ENCODE measurements at places on chromosomes 7 and 10.
A peak's percentile ranks its signal among the peaks of the same experiment; 100 is the strongest.

GRCh38 chr10:73922007-73922863 is 11.3 kb downstream of the PLAU start:
- DNase-seq: no peak

GRCh38 chr10:31000867-31001266 is 30.8 kb downstream of the ZNF438 start:
- no peak for DNase-seq

DNA sequence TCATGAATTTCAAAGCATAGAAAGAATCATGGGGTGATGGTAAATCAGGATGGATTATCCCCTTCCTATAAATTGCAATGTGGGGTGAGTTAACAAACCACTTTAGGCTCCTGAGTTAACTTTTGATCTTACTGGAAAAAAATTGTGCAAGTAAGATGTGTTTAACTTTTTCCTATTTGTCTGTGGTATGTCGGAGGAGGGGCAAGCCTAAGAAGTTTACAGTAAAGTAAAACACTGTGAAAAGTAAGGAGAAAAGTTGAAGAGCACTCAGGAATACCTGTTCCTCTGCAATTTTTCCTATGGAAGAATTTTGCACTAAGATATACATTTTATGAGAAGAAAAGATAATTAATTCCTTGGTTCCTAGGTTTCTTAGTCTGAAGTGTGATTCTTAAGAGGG is 44.4 kb downstream of the IFIT5 start:
- DNase-seq: no peak

GRCh38 chr10:97456034-97456685 is 10.2 kb downstream of the ZDHHC16 start:
- no peak for DNase-seq

DNA sequence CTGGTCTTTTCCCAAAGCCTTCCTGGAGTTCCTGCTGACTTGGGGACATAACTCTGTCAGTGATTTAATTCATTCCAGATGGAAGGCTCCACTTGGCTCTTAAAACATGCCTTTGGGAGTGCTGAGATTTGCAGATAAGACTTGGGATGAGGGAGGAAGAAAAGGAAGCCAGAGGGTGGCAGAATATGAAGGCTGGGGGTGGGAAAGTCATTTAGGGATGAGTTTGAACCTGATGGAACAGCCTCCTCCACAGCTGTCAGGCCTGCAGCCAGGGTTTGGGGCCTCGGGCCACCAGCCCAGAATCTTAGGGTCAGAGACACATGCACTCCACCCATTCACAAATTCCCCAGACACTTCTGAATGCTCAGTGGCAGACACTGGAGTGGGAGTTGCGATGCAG is 28.4 kb upstream of the EIF5AL1 start:
- no peak for DNase-seq

GRCh38 chr10:30743586-30743985 is 114.0 kb upstream of the LYZL2 start:
- no peak for DNase-seq

DNA sequence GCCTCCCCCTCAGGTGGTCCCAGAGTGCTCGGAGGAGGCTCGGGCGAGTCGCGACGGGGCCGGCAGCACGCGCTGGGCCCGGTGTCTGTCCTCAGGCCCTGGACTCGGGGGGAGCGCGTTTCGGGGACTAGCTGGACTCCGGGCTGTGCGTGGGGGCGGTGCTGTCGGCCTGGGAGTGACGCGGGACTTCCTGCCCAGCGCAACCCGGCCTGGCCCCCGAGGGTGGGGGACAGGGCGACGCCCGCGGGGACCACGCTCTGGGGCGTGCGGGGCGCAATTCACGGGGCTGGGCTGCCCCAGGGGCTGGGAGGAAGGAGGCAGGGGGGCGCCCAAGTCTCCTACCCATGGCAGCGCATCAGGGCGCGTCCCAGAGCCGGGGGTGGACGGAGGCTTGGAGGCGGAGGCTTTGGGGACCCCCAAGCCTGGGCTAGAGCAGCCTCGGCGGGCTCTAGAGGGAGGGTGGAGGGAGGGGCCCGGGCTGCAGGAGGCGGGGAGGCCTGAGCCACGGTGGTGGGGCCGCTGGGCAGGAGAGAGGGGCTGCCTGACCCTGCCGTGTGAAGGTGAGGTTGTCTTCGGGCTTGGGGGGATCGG is 2.3 kb upstream of the VENTX start:
- DNase-seq: no peak

- no peak for DNase-seq
Observed at GRCh38 chr7:50656141-50656895, 91.1 kb upstream of the DDC start.

GRCh38 chr10:6228647-6229046 is 25.9 kb downstream of the PFKFB3 start:
- DNase-seq: no peak

DNA sequence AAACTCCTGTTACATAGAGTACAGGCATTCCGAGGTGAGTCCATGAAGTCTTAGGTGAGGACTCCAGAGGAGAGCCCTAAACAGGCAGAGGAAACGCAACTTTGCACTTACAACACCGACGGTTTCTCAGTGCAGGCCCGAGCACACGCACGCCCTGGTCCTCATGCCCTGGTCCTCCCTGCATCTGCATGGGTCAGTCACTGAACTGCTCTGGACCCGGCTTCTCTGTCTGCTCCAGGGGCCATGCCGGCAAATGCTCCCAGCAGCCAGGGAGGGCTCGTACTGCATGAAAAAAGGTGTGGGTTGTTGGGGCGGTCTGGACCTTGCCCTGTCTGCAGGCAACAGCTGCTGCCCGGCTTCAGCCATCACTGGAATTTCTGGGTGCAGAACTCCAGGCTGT is 317.3 kb upstream of the SHH start:
- DNase-seq: no peak

- DNase-seq: no peak
Observed at GRCh38 chr10:125149680-125150047, 10.7 kb downstream of the CTBP2 start.

DNA sequence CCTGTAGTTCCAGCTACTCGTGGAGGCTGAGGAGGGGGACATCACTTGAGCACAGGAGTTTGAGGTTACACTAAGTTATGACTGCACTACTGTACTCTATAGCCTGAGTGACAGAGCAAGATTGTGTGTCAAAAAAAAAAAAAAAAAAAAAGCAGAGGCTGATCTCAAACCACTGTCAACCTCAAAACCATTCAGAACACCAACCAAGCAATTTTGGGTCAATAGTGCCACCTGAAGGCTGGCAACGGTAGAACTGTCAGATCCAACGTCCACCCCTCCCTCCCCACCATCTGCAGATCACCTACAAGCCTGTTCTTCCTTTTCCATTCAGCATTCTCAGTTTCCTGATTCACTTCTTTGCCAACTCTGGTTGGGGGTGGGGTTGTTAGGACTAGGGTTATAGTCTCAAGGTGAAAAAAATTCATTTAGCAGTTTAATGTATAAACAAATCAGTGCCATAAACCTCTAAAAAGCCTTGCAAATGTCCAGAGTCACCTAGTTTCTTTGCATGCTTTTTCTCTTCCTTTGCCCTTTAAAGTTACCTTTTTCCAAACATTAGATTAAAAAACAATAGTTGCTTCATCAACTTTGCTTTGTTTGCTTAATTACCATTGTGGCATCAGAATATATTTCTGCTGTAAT is 2.6 kb downstream of the MRPS33 start:
- DNase-seq: peak; percentile 90

- DNase-seq: no peak
Observed at GRCh38 chr10:116974456-116975005, 30.5 kb downstream of the SHTN1 start.

DNA sequence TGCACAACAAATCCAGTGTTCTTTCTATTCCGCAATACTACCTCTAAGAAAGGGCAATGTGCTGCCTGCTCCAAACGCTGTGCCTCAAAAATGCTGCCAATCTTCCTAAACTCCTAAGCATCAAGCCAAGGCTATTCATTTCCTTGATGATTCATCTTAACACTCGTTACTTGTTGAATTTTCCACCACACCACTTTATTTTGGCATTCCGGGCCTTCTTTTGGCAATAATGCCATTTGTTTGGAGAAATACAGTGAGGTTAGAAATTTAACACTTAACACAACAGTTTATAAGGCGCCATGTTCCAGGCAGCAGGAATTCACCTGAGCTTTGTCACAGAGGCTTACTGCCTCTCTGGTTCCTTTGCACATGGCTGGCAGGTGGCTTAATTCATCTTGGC is 82.6 kb upstream of the ABCB5 start:
- no peak for DNase-seq

DNA sequence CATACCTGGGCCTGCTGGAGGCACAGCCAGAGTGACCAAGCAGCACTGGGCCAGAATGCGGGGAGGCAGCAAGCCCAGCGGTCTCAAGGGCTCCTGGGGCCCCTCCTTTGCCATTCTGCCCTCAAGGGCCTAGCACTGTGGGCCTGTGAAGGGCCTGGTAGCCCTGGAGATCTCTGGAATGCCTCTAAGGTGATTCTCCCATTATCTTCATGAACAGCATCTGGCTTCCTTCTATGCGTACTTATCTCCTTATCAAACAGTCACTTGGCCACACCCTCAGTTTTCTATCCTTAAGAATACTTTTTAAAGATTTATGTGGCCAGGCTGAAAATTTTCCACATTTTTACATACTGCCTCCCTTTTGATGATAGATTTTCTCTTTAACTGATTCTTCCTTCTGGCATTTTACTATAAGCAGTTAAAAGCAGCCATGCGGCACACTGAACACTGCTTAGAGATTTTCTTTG is 67.5 kb upstream of the CCNY start:
- DNase-seq: no peak

DNA sequence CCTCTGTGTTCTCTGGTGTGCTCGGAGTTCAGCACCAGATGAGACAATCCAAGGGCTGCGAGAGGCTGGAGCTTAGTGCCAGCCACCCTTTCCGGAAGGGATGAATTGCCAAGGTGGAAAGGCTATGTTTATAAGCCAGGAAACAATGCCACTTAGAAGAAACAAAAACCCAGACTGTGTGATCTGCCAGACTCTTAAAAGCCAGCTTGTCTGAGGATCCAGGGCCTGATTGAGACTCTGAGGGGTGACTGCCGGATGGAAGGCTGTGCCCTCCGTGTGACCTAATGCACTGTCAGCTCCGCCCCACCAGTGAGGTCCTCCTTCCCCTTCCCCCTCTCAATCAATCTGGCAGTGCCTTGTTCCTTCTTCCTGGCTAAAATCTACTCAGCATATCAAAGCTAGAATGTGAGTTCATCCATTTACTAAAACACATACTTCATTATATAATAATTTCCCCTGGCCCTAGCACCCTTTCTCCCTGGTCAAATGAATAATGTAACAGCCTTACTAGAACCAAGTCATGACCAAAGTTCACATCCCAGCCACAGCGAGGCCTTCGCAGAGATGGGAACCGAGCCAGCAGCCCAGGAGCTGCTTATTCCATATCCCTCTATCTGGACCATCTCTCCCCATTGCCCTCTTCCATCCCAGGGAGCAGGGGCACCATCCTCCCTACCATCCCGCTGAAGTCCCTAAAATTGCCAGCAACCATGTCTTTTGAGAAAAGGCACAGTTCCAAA is 25.5 kb downstream of the FAM107B start:
- DNase-seq: peak; percentile 27

- peak; percentile 49 for DNase-seq
Observed at GRCh38 chr7:149669121-149669818, 104.1 kb downstream of the ZNF467 start.

- no peak for DNase-seq
Observed at GRCh38 chr7:36131026-36131425, 22.0 kb upstream of the EEPD1 start.

DNA sequence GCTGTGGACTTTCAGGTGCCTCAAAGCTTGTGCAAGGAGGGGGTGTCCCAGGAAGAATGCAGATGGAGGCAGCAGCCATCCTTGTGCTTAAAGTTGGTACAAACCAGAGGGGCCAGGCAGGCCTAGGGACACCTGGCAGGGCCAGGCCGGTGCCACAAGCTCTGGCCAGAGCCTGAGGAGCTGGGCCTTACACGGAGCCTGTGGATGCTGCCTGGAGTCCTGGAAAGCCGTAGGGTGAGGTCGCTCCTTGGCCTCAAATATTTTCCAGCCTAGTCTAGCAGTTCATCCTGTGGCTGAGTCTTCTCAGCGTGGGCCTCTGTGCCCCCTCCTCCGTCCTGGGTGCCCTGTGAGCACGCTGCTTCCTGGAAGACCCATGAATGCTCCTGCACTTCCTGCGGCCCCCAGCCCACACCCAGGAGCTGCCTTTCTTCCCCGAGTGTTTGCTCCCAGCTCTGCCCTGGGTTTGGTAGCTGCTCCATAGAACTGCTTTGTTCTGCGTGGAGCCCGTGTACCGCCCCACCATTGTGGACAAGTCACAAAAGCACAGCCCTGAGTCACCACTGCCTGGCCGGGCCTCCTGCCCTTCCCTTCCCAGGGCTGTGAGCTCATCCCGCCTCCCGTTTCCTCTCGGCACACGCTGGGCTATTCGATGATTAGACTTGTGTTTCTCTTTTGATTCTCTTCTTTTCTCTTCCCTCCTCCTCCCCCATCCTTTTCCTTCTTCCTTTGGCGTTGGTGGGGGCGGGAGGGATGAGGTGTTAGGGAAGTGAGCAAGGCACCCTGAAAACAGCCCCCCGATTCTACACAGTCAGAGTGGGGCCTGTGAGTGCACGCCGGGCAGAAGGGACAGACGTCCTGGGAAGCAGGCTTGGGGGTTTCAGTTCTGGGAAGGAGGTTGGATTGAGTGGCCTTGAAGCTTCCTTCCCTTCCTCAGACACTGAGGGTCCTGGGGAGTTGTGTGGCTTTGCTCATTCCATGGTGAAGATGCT is 73.2 kb upstream of the SHH start:
- no peak for DNase-seq

DNA sequence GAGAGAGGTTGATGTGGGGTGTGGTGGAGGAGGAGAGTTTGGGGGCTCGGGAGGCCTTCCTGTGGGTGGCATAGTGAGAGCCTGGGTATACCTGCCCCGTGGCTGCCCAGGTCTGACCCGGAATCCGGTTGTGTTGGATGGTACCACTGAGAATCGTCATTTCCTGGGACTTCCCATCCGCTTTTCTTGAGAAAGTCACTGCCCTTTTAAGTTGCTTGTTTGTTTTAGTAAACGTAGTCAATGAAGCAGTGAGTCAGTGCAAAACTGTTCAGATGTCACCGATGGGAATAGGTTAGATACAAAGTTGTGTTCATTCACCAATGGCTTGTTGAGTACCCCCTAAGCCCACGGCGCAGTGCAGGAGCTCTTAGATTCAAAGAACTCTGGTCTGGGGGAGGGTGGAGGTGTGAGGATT is 285.8 kb downstream of the CAMK1D start:
- DNase-seq: no peak

All from KBM-7 (cell line).